ENCODE measurements at places on chromosomes 4 and X.

GRCh38 chrX:14775416-14775815 is 97.5 kb downstream of the FANCB start:
- no peak for DNase-seq

DNA sequence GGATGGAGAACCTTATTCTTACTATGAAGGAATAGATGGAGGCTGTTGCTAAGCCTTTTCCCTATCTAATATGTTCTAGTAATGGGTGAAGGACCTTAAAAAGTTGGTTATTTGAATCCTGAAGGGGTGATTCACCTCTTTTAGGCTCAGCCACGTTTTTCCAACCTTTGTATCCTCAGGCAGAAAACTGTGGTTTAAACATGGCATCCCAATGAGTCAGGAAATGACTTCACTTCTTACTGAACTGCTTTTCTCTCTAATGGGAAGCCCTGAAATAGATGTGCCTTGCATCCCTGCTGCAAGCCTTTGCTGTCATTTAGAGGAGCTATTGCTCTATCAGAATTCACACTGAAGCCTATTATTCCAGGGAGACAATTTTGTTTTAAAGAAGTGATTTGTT is 191.0 kb upstream of the ARX start:
- no peak for DNase-seq

DNA sequence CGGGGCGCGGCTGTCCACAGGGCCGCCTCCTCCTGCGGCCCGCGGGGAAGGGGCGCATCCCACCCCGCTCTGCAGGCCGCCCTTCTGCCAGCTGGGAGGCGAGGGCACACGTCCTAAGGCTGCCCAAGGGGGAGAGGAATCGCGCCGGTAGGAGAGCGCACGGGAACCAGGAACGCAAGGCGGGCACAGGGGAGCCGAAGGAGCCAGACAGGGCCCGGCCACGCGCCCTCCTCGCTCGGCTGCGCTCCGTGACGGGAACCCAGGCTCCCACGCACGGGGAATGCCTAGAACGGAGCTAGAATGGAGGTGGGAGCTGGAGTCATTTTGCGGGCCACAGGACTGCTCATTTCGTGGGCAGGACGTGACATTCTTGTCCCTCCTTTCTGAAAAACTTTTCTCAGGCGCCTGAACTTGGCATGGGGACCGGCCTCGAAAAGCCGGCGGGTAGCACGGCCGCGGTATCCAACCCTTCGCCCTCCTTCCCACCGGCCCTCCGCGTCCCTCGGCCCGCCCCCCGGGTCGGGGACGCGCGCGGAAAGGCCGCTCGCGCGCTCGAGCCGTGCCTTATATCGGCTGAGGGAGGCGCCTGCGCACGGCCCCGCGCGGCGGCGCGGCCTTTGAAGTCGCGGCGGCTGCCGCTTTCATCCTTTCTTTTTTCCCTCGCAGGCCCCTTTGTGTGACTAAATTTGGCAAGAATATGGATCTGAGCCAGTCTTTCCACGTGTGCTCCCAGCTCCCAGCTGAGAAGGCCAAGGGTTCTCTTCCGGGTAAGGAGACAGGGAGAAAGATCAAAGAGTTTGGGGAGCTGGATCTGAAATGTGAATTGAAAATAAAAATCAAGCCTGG is 4.2 kb upstream of the LEF1 start:
- DNase-seq = no peak

- no peak for DNase-seq
These were observed 6.8 kb downstream of the MMAA start for GRCh38 chr4:145625677-145626622.

- DNase-seq = no peak
These were observed 9.5 kb upstream of the KDM5C start for GRCh38 chrX:53234484-53234883.

- DNase-seq = no peak
These were observed 46.9 kb downstream of the HSPA4L start for GRCh38 chr4:127829014-127829413.

DNA sequence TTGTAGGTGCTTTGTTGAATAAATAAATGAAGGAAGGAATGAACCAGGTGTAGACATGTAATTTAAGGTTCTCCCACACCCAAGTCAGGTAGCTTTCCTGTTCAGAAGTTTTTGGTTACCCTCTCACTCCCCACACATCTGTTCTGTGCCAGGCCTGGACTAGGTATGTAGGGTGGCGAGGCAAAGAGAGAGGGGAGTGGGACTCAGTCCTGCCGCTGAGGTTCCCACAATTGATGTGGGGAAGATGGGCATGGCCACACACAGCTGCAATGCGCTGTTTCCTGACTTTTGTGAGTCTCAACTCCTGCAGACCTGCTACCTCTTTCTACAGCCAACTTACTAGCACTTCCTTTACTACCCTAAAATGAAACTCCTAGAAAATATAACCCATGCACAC is 88.9 kb downstream of the RTL5 start:
- no peak for DNase-seq

DNA sequence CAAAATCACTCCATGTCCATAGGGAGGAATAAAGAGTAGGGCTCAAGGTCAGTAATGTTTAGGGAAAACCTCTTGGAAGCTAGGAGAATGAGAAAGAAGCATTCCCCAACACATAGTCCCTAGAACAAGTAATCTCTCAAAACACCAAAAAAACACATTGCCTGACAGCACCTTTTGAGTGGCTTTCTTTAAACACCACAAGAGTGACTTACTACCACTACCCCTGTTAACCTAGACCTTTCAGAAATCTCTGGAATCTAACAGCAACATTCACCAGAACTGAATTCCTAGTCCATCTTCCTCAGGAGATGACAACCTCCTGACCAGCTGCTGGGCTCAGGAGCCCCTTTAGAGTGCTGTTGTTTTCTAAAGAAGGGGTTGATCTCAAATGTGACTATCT is 142.2 kb downstream of the SOWAHB start:
- DNase-seq = no peak

DNA sequence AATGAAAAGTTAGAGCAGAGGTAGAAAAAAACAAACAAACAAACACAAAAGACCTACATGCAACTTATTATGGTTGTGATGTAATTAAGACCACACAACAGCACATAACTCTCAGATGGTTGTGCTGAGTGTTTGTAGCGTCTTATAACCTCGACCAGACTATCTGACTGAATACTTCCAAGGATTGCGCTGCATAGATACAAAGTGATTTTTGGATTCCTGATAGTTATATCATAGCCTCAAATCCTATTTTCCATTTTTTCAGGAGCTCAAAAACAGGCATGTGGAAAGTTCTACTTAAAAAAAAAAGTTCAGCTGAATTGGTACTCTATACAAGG is 236.1 kb downstream of the SPRY1 start:
- no peak for DNase-seq

DNA sequence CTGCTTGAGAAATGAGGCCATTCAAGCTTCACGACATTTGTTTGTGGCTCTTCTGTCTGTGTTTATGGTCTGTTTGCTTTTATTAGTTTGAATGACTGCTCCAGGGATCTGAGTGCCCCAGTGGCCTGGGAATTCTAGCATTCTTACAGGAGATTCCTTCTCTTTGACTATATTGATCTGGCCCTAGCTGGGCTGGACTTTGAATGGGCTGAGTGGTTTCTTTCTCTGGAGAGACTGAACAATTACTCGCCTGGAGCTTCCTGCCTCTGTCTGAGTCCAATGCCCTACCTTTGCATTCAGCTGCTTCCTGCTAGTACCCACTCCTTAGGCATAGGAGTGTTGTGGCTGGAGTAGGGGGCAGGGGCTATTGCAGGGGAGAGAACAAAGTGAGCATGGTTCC is 51.2 kb upstream of the EDA start:
- no peak for DNase-seq

DNA sequence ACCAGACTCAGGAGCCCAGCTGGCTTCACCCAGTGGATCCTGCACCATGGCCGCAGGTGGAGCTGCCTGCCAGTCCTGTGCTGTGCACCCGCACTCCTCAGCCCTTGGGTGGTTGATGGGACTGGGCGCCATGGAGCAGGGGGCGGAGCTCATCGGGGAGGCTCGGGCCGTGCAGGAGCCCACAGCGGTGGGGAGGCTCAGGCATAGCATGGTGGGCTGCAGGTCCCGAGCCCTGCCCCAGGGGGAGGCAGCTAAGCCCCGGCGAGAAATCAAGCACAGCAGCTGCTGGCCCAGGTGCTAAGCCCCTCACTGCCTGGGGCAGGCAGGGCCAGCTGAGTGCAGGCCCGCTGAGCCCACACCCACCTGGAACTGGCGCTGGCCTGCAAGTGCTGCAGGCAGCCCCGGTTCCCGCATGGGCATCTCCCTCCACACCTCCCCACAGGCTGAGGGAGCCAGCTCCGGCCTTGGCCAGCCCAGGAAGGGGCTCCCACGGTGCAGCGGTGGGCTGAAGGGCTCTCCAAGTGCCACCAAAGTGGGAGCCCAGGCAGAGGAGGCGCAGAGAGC is 464.1 kb upstream of the DIPK2B start:
- DNase-seq = no peak

DNA sequence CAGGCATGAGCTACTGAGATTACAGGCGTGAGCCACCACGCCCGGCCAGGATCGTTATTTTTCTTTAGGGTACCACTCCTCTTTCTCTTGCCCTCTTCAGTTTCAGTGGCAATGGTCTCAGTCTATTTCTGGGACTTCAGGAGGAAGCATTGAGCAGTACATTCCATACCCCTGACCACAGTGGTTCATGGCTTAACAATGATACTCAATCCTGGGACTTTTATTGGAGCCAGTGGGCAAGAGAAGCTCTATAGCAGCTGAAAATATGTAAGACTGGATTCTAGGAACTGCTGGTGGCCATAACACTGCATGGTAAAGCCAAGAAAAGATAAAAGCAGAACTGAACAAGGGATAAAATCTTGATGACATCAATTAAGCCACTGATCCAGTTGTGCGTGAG is 5.8 kb upstream of the CCNA2 start:
- no peak for DNase-seq

DNA sequence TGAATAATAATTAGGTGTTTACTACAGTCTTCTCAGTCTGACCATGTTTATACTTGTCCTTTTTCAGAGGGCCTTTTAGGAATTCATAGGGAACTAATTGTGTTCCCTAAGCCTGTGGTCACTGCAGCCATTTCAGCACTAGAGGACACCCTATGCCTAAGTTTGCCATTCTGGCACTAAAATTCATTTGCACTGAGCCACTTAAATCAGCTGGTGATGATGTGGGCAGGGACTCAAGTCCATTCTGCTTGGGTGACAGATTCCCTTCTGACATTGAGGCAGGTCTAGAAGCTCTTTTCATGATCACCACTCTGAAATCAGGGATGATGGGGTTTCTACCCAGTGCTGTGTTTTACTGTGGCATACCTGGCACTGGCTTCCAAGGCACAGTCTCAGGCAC is 1178.9 kb upstream of the DIAPH2 start:
- DNase-seq = no peak

DNA sequence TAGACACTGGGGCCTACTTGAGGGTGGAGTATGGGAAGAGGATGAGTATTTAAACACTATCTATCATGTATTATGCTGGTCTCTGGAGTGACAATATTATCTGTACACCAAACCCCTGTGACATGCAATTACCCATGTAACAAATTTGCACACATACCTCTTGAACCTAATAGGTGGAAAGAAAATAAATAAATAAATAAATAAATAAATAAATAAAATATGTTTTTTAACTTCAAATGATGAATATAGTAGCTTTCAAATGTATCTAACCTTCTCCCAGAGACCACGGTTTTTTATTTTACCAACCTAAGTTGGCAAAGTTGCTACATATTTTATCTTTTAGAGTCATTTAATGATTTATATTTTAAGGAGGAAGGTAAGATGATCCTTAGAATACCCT is 105.0 kb downstream of the TGIF2LX start:
- DNase-seq = no peak

GRCh38 chr4:120555058-120555457 is 367.5 kb downstream of the PRDM5 start:
- no peak for DNase-seq

- DNase-seq = no peak
These were observed 186.1 kb downstream of the TMA16 start for GRCh38 chr4:163680386-163681098.

DNA sequence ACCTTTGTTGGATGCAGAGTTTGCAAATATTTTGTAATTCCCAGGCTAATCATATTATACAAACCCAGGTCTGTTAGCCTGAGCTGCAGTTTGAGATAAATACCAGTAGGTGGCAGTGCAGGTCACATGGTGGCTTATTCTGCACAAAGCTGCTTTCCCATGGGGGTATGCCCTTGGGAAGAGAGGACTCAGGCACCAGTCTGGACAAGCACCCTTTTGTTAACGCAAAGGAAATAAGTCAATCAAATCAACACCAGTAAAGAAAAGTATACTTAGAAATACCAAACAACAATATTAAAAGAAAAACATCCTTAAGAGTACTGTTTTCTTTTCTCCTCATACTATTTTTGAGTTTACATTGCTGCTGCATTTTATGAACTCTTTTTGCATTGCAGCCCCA is 389.0 kb upstream of the ZFP42 start:
- DNase-seq = no peak

DNA sequence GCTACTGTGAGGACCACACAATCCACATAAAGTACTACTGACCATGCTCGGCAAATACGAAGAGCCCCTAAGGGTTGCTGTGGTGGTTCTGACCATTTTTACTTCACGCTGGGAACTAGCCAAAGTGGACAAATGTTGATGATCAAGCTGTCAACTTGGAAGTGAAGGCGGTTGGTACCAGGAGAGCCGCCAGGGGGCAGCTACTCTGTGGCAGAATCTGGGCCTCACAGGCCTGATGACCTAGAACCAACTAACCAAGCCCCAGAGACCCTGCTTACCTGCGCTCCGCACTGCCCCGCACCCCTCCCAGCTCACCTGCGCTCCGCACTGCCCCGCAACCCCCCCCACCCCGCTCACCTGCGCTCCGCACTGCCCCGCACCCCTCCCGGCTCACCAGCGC is 5.6 kb downstream of the GAK start:
- DNase-seq = no peak

GRCh38 chr4:114807759-114808404 is 209.3 kb downstream of the UGT8 start:
- DNase-seq = peak; percentile 18

DNA sequence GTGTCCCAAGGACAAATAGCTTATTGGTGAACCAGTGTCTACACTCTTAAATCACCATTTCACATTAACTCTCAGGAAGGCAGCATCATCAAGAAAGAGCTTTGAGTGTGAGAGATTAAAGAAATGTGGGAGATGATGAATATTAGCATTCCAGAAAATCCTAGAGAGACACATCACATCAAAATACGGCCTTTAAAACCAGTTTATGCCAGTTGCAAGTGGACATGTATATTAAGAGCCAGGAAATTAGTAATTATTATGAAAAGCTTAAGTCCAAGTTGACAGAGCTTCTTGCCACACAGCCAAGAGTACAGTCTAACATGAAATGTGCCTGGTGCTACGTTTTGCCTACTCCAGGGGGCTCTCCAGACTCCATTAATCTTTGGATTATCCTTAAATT is 503.0 kb upstream of the BOD1L1 start:
- no peak for DNase-seq

- DNase-seq = no peak
These were observed 77.2 kb downstream of the ANKRD50 start for GRCh38 chr4:124635331-124635730.

DNA sequence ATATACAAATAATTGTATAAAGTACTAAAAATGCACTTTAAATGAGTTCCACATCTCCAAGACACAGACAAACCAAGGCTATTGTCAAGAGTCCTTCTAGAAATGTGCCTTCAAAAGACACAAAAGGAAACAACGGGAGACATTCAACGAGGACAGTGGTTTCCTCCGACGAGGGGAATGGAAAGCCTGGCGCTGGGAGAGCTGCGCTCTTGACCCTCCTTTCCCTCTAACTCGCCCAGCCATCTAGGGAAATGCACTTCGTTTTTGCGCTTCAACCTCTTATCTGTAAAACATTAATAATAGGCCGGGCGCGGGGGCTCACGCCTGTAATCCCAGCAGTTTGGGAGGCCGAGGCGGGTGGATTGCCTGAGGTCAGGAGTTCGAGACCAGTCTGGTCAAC is 37.0 kb downstream of the ZFP42 start:
- no peak for DNase-seq

GRCh38 chr4:87071401-87071800 is 136.6 kb downstream of the AFF1 start:
- no peak for DNase-seq

Measured in GM18507 (cell line).